ENCODE measurements at places on chromosomes 2 and 18.

- no peak for DNase-seq
These were observed 80.5 kb upstream of the CAVIN2 start for GRCh38 chr2:191927319-191927867.

DNA sequence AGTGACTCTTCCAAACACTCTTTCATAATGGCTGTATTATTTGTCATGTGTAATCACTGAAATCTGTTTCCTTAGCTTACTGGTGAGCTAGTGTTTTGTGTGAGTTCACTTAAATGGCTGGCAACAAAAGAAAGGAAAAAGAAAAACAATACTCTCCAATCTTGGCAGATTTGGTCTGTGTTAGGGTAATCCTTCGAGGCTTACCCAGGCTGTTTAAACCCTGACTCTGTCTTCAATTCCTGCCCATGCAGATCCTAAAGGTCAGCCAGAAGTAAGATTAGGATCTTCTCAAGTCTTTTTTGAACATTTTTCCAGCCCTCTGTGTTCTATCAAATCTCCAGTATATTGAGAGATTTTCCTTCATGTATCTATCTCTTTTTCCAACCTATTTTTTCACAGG, 85.3 kb downstream of the CCDC178 start:
- no peak for DNase-seq

- no peak for DNase-seq
These were observed 71.7 kb downstream of the MARCO start for GRCh38 chr2:119013671-119014070.

DNA sequence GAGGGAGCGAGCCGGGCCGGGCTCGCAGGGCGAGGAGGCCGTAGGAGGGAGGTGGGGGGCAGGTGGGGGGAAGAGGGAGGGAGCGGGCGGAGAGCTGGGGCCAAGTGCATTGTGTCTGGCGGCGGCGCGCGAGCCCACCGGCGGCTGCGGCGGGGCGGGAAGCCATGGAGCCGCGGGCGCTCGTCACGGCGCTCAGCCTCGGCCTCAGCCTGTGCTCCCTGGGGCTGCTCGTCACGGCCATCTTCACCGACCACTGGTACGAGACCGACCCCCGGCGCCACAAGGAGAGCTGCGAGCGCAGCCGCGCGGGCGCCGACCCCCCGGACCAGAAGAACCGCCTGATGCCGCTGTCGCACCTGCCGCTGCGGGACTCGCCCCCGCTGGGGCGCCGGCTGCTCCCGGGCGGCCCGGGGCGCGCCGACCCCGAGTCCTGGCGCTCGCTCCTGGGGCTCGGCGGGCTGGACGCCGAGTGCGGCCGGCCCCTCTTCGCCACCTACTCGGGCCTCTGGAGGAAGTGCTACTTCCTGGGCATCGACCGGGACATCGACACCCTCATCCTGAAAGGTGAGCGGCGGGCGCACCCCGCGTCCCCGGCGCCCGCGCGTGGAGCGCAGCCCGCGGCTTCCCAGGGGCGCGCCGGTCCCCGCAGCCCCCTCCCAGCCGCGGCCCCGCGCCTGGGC, at the start of gene TMEM178A:
Gene TMEM178A (plus strand): TSS at position 107 of the 680 bp plus-strand sequence. CDS start 58 bp downstream, at position 165.
- no peak for DNase-seq

GRCh38 chr18:23291456-23292205, 156.3 kb downstream of the CABLES1 start:
- no peak for DNase-seq

DNA sequence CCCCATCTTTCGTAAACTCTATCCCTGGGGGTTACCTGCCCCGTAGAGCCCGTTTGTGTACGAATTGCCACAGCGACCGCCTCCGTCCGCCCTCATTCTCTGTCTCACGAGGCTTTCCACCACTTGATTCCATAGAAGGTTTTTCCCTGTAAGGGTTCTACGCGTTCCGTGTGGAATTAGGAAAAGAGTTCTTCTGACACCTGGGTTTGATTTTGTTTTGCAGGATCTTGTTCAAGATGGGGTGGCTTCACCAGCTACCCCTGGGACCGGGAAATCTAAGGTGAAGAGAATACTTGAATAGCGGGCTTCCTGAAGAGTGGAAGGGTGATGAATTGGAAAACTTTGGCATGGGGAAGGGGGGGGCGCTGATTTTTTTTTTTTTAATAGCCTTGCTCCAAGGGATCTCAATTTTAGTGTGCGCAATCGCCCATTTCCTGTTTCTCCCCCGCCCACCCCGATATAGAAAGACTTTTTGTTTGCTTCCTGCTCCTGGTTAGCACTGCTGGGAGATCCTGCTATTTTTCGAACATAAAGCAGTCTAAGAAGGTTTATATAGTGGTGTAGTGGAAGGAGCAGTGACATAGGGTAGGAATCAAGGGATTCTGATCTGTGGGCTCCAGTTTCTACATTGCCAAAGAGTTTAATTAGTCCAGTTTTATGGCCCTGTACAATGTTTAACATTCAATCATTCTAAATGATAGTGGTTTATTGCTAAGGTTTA, 564 bp downstream of the GCC2 start:
- DNase-seq: no peak

GRCh38 chr2:53220969-53221368, 546.6 kb upstream of the CHAC2 start:
- DNase-seq: no peak

DNA sequence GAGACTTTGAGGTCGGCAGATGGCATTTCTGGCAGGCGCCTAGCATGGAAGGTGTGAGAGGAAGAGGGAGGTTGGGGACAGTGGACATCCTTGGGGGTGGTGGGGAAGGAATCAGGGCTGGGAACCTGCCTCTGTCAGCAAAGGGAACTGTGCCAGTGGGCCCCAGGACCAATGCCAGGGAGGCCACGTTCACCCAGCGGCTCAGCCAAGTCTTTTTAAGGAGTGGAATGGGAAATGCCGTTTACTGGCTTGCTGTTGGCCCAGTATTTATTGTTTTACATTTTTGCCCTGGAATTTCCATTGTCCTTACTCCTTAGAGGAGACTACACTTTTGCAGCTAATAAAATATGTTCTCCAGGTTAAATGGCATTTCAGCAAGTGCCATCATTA, 135.2 kb downstream of the MCFD2 start:
- DNase-seq: no peak

DNA sequence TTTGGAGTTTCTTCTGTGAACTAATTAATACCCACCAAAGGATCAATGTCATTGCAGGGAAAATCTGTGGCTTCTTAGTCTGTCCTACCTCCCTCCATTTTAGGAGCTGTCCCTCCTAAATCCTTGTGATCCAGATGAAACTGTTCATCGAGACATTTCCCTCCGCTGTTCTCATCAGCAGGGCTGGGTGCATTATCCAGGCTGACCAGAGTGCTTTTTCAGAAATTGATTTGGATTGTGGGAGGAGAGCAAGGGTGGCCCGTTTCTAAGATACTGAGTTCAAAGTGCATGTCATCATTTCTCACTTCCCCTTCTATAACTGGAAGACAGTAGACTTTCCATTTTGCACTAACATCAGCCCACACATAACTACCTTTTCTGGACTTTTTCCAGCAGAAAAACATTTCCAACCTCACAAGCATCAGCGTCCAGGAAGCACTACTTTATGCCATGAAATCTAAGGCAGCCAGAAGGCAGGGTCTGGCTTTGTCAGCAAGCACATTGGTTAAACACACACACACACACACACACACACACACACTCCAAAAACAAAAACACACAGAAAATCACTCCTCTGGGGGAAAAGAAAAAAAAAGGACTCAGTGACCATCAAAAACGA, 94.1 kb downstream of the ANKRD44 start:
- no peak for DNase-seq

- no peak for DNase-seq
These were observed 16.3 kb downstream of the OTOF start for GRCh38 chr2:26461601-26462023.

DNA sequence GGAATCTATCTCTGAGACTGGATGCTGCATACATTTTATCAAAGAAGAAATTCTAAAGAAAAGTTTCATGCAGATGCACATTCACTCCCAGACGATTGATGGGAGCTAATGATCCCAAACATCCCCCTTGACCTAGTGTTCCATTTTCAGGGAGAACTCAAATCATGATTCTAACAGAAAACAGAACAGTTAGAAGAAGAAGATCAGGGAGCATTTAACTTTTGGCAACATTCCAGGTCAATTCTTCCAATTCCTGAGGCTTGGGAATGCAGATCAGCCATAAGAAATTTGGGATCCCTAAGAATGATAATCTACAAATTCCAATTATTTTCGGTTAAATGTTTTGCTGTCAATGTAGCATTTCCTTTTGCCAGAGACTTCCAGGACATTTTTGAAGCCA, 96.6 kb downstream of the CPO start:
- no peak for DNase-seq

- no peak for DNase-seq
These were observed 62.0 kb downstream of the REEP1 start for GRCh38 chr2:86275384-86275799.

- no peak for DNase-seq
These were observed 47.1 kb downstream of the COPS8 start for GRCh38 chr2:237132799-237133198.

- DNase-seq: no peak
These were observed 14.9 kb downstream of the ATOH8 start for GRCh38 chr2:85768713-85769112.

DNA sequence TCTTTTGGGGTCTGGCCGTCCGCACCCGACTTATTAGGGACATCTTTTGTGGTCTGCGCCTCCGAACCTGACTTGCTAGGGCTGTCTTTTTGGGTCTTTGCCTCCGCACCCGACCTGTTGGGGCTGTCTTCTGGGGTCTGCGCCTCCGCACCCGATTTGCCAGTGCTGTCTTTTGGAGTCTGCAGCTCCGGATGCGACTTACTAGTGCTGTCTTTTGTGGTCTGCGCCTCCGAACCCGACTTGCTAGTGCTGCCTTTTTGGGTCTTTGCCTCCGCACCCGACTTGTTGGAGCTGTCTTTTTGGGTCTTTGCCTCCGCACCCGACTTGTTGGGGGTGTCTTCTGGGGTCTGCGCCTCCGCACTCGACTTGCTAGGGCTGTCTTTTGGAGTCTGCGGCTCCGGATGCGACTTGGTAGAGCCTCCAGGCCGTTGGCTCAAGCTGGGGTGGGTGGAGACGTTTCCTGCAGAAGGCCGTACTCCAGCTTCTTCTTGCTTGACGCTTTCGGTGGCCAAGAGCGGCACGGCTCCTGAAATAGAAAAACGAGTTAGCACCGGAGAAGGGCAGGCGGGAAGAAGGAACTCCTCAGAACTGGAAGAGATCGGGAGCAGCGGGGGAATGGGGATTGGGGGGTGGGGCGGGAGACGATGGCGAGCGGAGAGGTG, 498 bp downstream of the TGOLN2 start:
- DNase-seq: no peak

DNA sequence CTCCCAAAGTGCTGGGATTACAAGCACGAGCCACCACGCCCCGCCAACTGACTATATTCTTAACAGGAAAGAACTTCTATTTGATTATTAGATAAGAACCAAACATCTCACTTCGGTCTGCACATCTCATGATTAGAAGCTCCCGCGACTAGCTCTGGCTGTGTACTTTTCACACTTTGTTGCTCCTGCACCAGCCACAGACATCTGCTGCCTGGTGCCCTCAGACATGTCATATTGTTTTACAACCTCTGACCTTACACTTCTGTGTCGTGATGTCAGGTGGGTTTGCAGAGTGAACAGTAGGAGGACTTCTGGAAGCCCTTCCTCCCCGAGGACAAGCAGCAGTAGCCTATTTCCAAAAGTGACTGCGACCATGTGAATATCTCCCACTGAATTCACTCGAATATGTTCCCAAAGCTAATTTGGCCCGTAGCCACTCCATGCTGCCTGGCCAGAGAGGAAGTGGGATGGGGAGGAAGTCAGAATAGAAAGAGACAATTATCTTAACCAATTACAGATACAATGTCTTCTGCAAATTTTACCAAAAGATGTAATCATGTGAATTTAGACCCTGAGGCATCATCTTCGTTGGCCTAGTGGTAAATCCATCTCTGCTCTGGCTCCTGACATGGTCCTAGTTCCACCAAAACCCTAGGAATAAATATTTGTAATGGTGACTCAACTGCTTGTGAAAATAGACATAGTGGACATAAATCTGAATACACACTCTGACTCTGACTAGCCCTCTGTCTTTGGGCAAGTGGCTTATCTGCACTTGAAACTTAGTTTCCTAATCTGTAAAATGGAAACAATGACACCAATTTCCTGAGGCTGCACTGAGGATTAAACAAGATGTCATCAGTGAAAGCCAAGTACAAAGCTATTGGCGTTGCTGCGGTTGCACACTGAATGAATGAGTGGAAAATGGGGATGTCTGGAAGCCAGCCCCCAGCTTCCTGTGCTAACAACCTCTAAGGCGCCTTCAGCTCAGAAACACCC, 406.1 kb downstream of the LRATD1 start:
- no peak for DNase-seq

DNA sequence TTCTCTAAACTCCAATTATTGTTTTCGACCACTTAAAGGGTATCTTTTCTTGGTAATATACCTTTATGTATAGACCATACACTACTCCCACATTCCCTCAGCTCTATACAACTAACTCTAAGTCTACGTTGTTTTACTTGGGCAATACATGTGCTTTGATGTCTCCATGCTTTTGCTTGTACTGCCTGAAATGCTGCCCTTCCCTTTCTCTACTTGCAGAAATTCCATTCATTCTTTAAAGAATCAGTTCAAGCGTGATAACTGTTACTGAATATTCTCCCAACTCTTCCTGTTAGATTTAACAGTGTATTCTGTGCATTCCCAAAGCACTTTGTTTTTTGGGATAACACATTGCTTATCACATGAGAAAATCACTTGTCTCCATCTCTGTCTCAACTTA, 157.0 kb upstream of the AQP4 start:
- DNase-seq: no peak

DNA sequence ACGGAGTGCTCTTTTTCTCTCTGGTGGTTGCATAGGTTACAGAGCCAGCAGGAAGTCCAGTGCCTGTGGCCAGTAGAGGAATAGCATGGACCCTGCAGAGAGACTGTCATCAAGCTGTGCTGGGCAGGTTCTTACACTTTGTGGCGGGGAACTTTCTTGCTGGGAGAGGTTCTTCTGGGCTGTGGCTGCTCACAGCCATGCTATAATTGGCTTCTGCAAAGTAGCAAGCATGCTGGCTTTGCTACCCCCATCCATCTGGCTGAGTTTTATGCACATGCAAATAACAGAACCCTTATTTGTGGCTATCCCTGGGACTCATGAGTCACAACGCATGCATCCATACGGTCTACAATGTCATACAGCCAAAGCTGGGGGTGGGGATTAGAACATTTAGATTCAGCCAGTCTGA, 68.9 kb downstream of the PLCL1 start:
- no peak for DNase-seq

DNA sequence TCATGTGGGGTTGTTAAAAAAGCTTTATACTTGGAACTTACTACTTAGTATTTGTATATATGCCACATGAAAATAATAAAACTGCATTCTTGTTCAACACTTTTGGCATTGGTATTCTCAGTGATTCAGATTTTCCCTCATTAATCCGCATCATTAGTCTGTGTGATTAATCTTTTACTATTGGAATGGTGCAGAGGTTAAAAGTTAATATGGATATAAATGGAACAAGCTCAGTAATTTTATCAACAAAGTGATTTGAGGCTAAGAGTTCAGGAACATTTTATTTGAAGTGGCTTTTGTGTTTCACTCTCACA, 45.4 kb upstream of the REG3G start:
- DNase-seq: no peak

Data from GOT3 (cell line).